Central memory CD4-positive, alpha-beta T cell (primary cell): ENCODE measurements at places on chromosomes 5 and 9.

- DNase-seq = peak; percentile 62
These were observed 17.2 kb downstream of the SPTLC1 start for GRCh38 chr9:92097997-92098482.

DNA sequence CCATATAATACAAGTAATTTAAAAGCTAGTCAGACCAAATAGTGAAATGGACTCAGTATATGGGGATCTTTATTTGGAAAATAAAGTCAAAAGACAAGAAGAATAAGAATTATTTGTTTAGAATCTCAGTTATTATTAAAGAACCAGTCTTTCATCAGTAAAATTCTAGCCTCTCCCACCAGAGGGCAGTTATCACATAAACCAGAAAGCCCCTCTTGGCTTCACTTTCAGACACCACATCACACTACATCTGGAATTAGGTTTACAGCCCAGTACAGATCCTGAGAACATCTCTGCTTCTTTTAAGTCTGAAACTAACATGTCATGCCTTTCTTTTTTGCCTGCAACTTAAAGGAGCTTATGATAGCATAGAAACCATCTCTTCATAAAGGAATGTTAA lies 12.2 kb upstream of the HSPB3 start:
- no peak for DNase-seq

GRCh38 chr5:116037236-116037822 lies 5.1 kb downstream of the ARL14EPL start:
- no peak for DNase-seq

DNA sequence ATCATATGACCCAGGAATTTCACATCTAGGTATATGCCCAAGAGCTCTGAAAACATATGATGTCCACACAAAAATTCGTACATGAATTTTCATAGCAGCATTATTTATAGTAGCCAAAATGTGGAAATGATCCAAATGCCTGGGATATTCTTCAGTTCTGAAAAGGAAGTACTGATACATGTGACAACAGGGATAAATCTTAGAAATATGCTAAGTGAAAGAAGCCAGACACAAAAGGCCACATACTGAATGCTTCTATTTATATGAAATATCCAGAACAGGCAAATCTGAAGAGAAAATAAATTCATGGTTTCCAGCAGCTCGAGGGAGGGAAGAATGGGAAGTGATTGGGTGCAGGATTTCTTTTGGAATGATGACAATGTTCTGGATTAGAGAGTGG lies 16.8 kb upstream of the ZBTB43 start:
- no peak for DNase-seq

DNA sequence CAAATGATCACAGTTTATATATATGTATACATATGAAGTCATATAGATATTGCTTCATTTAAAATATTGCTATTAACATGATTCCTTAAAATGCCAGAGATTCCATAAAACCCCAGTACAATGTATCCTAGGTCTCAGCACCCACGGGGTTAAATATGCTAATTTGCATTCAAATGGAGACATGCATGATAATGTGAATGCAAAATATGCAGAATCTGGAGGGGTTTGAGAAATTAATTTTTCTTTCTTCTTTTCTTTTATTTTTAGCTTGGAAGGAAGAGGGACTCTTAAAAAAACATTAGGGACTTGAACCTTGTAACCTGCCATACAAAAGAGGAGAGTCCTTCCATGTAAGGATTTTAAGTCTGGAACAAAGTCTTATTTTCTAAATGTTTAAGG lies 211.9 kb downstream of the MEF2C start:
- DNase-seq = no peak

DNA sequence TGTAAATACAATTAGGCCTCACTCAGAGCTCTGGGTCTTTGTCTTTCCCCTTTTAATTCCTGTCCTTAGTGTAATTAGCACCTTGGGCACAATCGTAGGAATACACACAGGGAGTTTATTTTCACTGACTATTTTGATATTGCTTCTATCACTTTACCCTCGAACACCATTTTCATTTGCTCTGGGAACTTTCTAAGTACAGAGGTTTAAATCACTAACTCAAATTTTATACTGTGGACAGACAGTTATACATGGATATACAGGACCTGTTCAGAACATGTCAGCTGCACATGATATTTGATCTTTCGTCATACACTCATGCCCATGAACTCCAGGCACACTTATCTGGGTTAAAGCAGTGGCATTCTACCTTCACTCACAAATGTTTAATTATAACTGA lies 217.8 kb upstream of the TMEM161B start:
- no peak for DNase-seq

- DNase-seq = no peak
These were observed 43.7 kb upstream of the TEK start for GRCh38 chr9:27065288-27065687.

GRCh38 chr5:144972317-144972716 lies 801.6 kb downstream of the KCTD16 start:
- no peak for DNase-seq

GRCh38 chr5:169933616-169934015 lies 46.7 kb downstream of the INSYN2B start:
- no peak for DNase-seq

DNA sequence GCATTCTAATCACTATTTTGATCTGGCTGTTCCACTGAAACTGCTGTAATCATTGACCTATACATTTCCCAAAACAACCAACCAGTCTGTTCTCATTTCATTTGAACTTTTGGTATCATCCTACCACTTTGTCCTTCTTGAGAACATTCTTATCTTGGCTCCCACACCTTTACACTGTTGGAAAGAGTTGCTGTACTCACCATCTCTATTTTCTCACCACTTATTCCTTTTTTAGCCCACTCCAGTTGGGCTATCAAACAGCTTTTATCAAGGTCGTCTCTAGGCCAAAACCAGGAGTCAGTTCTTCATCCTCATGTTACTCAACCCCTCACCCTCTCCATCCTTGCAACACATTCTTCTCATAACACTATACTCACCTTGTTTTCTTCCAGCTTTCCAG lies 170.1 kb downstream of the KDM4C start:
- DNase-seq = no peak

- no peak for DNase-seq
These were observed 65.8 kb upstream of the UNC5A start for GRCh38 chr5:176744584-176744965.

DNA sequence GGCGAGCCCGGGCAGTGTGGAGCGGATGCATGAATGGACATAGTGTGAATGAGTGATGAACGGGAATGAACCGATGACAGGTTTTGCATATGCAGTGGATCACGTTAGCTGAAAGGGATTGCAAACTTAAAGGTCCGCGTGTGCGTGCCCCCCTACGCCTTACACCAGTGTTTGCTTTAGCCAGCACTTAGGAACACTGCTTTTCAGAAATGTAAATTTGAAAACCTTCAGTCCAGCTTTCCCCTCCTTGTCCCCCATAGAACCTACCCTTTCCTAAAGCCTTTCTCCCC lies 692 bp downstream of the PSAT1 start:
- DNase-seq = no peak

DNA sequence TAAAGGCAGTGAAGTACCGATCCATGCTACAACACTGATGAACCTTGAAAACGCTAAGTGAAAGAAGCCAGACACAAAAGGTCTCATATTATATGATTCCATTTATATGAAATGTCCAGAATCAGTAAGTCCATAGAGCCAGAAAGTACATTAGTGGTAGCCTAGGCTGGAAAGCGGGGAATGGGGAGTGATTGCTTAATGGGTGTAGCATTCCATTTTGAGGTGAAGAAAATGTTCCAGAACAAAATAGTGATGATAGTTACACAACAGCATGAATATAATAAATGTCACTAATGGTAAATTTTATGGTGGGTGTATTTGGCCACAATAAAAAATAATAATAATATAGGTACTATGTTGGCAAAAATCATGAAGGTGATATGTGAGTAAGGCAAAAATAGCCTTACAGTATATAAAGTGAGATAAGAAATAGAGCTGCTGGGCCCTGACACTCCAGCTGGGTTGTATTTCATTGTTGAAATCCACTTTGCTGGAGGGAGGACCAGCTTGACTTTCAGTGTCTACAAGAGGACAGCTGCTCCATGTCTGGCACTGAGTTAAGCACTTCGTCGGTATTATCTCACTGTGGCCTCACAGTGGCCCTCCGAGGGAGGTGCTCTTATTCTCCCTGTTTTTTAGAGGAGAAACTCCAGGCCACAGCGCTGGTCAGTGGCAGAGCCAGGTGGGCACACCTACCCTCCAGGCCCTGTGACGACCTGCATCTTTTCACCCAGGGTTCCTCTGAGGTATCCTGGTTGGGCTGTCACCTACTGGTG lies 22.4 kb upstream of the ANGPTL2 start:
- DNase-seq = no peak

DNA sequence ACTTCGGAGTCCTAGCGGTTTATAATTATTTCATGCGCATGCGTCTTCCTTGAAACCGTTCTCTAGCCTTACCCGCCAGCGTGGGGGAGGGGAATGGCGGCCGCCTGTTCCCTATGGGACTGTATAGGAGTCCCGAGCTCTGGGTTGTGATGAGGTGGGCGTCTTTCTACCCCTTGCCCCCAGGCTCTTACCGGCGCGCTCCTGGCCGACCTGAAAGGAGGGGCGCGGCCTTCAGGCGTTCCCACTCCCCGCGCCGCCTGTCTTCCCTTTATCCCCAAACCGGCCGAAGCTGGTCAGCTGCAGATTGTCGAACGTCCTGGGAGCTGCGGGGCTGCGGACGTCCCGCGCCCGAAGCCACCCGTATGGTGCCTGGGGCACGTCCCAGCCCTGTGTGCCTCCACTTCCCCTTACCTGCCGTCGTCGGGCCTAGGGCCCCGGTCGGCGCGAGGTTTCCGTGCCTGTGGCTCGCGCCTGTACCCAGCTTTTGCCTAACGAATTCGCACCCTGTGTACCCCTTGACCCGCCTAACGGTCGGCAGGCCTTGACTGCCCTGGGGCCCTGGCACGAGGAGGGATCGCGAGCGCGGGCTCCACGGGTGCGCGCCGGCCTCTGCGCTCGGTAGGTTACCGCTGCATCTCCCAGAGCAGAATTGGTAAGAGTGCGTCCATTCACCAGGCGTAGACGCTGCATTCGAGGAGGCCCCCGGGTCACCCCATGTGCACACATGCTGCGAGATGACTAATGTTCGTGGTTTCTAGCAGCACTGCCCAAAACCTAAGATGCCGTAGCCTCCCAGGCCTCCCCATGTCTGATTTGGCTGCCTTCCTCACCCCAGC lies 653 bp upstream of the HNRNPH1 start:
- peak; percentile 37 for DNase-seq

DNA sequence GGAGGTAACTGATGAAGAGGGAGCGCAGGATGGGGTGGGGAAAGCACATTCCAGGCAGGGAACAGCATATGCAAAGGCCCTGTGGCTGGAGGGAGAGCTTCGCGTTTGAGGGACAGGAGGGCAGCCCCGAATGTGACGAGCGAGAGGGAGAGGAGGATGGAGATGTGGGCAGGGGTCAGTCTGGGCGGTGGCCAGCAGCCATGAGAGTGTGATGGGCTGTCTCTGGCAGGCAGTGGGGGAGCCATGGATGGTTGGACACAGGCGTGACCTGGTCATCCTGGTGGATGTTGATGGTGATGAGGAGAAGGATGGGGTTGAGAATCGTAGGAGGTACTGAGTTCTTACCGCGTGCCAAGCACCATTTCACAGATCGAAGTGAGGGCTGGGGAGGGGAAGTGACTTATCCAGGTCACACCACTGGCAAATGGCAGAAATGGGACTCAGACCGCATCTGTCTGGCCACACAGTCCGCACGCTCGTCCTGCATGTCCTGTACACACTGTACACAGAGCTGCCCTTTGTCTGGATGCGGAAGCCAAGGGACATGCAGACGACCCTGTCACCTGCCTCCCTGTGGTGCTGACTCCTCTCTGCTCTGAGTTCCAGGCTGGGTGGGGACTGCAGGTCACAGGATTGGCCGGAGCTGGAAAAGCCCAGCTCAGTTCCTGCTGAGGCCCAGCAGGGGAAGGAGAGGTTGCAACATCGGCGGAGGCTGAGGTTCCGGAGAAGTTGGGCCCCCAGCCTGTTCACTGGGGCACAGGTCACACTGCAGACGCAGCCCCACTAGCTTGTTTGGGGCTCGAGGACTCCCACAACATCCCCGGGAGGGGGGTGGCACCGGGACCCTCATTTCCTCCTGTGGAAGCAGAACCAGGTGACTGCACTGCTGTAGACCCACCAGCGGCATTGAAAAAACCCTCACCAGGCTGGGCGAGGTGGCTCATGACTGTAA lies 165.6 kb upstream of the IER5L start:
- no peak for DNase-seq

GRCh38 chr5:15600035-15600434 lies 100.1 kb downstream of the FBXL7 start:
- DNase-seq = no peak

DNA sequence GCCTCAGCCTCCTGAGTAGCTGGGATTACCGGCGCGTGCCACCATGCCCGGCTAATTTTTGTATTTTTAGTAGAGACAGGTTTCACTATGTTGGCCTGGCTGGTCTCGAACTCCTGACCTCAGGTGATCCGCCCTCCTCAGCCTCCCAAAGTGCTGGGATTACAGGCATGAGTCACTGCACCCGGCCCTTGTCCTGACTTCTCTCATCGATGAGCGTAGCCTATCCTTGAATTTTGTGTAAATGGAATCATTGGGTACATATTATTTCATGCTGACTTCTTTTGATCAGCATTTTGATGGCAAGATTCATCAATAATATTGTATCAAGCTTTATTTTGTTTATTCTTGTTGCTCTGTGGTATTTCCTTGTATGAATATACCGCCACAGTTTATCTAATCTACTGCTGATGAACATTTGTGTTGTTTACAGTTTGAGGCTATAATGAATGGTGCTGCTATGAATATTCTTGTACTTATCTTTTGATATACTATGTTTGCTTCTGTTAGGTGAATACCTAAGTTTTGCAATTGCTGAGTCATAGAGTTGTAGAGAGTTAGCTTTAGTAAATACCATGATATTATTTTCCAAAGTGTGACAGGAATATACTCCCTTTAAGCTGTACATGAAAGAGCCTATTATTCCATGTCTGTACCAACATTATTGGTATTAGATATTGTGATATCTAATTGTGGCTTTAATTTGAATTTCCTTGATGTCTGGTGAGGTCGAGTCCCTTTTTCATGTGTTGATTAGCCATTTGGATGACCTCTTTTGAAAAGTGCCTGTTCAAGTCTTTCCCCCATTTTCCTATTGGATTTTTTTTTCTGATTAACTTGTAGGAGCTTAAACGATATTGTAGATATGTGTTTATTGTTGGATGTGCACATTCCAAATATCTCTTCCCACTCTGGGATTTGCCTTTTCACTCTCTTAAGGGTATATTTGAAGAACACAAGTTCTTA lies 107.5 kb downstream of the RGS3 start:
- DNase-seq = no peak

DNA sequence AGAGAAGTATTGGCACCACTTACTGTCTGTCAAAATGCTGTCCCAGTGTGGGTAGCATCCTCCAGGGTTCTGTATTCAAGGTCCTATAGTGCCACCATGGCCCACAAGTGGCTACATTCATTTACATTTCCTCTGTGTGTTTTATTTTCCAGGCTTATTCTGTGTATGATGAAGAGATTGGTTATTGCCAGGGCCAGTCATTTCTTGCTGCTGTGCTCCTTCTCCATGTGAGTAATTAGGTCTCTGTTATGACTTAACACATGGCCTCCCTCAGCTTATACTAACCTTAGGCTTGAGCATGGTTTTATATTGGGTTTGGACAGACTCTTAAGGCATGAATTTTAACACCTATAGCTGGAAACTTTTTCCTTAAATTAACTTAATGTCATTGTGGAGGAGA lies 36.7 kb downstream of the GPR21 start:
- no peak for DNase-seq
